ENCODE measurements at places on chromosomes 1 and 21.
A peak's percentile ranks its signal among the peaks of the same experiment; 100 is the strongest.

- DNase-seq = no peak
These were observed 19.3 kb downstream of the ITPKB start for GRCh38 chr1:226719596-226720387.

DNA sequence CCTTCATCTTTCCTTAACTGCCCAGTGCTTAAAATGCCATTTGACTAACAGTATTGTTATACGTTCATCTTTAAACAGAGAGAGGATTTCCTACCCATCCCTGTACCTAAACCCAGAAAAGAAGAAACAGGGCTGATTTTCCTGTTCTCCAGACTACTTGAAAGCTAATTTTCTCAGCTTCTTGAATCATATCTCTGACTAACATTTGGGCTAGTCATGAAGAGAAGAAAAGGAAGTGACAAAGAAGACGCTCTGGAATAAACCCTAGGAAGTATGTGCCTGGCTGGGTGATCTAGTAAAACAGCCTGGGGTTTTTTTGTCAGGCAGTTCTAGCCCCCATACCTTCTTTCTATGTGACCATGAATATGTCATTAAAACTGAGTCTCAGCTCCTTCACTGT is 44.8 kb upstream of the SGIP1 start:
- DNase-seq = no peak

- no peak for DNase-seq
These were observed 19.3 kb downstream of the CRYZL1 start for GRCh38 chr21:33622253-33622652.

DNA sequence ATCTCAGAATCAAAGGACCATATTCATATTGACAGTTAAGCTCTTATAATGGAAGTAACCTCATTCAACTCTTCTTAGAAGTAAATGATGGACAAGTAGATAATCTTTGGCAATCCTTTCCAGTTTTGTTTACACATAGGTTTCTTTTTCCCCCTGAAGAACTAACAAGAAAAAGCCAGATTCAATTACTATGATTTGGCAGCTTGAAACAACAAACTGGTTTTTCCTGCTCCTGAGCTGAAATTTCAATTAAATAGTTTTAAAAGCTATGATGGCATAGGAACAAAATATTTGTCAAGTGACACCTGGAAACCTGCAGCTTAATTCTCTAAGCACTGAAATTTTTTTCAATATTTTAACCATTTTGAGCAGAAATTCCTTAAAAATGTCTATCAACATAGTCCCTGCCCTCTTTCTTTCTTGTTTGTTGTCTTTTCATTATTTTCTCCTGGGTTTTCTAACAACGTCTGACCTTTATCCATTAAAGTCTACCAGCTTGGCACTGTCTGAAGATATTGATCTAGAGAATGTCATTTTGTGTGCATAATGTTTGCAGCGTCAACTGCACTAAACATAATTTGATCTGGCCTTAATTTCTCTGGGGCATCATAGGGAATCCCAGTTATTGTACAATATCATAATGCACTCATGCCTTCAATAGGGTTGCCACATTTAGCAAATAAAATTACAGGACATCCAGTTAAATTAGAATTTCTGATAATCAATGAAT is 4.0 kb upstream of the SLC35A3 start:
- DNase-seq = no peak

GRCh38 chr1:114164840-114165543 is 11.3 kb upstream of the SYT6 start:
- no peak for DNase-seq

DNA sequence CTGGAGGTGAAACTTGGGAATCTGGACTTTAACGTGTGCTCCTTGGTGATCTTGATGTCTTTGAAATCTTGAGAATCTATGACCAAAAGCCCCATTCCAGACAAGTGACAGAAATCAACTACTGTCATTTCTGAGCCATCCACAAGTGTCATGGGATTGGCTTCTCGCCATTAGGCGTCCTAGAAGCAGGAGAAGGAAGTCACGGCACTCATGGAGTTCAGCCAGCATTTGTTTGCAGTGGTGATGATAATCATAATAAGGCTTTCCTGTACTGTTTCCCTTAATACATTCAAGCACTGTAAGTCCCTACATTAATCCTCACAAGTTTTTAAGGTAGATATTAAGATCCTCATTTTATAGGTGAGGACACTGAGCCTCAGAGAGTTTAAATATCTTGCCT is 11.9 kb downstream of the F5 start:
- DNase-seq = no peak

DNA sequence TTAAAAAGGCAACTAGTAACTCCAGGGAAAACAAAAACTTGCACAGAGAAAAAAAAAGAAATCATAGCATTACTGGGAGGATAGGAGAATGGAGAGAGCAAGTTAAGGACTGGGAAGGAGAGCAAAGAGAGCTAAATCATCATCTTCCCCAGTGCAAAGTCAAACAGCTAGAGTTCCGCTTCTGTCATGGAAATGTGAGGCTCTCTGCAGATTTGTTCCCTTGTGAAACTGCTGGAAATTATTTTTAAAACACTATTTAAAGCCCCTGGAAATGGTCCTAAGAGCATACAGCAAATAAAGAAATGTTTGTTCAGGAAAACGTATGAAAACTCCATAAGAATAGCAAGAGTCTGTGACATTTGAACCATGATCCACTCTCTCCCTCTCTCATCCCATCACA is 64.6 kb downstream of the CAMK2N1 start:
- no peak for DNase-seq

DNA sequence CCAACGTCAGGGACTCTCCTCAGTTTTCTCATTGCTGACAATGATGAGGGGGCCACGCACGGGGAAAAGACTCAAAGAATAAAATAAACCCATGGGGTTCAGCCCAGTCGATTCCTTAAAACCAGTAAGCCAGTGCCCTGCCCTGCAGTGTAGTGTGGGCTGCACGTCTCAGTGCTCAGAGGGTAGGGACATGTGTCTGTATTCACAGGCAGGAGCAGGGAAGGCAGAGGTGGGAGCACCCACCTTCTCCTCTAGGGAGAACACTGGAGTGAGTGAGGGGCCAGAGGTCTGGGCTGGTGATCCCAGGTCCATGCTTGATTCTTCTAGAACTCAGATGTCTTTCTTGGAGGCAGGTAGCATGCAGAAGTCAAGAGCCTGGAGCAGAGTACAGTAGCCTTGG is 303.6 kb downstream of the MATN1 start:
- DNase-seq = no peak

GRCh38 chr1:96365076-96365475 is 356.5 kb upstream of the PTBP2 start:
- no peak for DNase-seq

GRCh38 chr1:21123287-21123948 is 53.3 kb downstream of the EIF4G3 start:
- DNase-seq = no peak

GRCh38 chr1:31938184-31938975 is at the start of gene PTP4A2:
Gene PTP4A2 (minus strand): TSS chr1:31938368. CDS start chr1:31919065, 19,303 bp downstream.
- DNase-seq = peak; percentile 86

DNA sequence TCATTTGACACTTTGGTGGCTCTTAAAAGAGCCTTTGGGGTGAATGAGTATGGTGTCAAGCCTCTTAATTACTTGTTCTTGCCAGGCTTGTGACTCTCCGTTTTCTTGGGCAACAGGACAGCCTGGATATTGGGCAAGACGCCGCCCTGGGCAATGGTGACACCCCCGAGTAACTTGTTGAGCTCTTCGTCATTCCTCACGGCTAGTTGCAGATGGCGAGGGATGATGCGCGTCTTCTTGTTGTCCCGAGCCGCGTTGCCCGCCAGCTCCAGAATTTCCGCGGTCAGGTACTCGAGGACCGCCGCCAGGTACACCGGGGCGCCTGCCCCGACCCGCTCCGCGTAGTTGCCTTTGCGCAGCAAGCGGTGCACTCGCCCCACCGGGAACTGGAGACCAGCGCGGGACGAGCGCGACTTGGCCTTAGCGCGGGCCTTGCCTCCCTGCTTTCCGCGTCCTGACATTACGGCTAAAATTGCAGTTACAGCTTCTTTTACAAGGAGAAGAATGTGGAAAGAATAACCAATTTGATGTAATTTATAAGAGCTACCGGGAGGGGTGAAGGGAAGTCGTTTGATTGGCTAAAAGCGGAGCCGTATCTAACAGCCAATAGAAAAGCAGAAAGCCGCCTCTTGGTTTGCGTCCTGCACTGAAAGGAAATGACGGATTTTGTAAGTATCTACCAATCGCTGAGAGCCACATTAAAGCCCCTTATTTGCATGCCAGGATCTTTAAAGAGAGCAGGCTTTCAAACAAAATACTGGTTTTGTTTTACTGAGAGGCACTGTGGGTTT is 11.7 kb upstream of the BOLA1 start:
- DNase-seq = peak; percentile 99

GRCh38 chr21:36949171-36950141 is 17.0 kb downstream of the HLCS start:
- DNase-seq = no peak

- no peak for DNase-seq
These were observed 166.0 kb downstream of the DISC1 start for GRCh38 chr1:231792634-231793033.

Data from foreskin melanocyte (primary cell).